ENCODE measurements at places on chromosomes 5 and 9.
A peak's percentile ranks its signal among the peaks of the same experiment; 100 is the strongest.

DNA sequence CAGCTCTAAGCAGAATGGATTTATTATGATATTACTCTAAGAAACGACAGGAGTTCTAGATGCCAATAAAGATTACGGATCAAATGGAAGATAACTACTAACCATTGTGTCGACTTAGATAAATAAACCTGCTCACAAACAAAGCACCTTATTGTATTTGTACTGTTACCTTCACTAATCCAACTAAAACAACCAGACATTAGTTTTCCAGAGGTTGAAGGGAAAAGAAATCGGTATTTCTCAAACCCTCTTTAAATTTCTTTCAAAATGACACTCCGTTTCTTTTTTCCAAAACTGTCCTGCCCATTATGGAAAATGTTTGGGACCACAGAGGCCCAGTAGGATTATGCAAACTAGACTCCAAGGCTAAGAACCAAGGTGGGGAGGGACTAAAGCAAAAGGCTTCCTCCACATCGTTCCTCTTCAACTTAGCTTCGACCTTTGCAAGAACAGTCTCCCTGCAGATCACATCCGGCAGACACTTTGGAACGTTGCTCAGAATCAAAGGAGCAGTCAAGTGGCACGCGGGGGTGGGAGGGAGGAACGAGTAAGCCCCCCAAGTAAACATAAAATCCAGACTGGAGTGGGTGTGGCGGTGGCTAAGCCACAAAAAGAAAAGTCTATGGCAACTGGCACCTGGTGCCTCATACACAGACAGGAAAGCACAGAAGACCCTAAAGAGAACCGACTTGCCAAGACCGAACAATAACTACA, 2.7 kb downstream of the MLLT3 start:
- peak; percentile 13 for DNase-seq

DNA sequence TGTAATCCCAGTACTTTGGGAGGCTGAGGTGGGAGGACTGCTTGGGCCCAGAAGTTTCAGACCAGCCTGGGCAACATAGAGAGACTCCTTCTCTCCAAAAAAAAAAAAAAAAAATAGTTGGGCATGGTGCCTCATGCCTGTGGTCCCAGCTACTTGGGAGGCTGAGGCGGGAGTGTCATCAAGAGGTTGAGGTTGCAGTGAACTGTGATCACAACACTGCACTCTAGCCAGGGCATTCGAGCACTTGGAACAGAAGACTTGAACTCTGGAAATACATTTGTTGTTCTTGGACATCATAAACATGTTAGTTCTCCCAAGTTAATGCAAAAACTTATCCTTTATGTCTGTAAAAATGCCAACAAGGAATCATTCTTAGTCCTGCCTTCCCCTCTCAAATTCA, 29.6 kb downstream of the EHMT1 start:
- no peak for DNase-seq

DNA sequence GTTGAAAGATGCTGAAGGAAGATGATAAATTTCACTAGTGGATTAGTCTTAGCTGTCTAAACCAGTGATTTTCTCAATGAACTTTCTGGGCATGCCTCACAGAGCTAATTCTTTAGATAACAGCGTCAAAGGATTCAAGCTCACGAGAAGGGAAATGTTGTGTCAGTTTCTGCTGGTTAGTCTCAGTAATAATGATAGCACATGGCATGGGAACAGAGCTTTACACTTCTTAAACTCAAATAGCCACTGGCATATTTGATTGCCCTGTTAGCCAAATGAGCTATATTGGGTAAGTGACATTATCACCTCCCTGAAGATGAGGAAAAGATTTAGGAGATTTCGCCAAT, 139.3 kb upstream of the NR3C1 start:
- DNase-seq = no peak

DNA sequence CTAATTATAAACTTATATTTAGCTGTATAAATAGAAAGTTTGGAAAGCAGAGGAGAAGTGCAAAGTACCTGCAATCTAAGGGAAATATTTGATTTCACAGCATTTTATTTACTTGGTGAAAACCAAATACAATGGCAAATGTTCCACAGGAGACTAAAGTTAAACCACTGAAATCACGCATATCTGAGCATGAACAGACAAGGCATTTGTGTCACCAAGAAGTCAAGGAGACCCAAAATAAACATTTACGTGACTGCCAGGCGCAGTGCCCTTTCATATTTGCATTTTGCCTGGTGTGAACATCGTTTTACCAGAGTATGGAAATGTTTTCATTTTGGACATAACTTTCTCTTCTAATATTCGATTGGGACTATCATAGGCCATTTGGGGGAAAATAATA, 20.6 kb downstream of the UGCG start:
- no peak for DNase-seq

DNA sequence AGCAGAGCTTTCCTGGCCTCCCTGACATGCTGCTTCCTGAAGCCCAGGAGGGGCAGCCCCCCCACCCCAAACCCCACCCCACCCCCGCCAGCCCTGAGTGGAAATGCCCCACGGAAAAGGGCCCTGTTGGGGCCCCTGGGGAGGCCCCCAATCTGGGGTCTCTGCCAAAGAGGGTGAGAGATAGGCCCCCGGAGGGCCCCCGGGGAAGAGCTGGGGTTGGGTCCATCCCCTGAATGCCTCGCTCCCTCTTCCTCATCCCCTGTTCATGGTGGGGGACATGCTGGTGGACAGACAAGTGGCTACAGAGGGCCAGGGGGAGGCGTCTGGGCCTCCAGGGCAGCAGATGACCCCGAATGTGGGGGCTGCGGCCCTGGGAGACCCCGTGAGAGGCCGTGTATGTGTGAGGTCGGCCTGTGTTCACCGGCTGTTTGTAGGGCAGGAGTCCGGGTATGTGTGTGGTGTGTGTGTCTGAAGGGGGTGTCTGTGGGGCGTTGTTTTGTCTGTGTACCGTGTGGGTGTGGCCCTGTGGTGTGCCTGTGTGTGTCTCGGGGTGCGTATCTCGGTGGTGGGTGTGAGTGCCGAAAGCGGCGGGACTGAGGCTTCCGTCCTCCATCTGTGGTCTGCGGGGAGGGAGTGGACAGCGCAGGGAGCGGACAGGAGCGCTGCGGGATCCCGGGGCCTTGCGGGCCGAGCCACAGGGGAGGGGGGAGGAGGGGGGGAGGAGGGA, 11.3 kb downstream of the C9orf50 start:
- DNase-seq = peak; percentile 48

GRCh38 chr9:123036893-123037545, 3.6 kb downstream of the GPR21 start:
- DNase-seq = no peak

DNA sequence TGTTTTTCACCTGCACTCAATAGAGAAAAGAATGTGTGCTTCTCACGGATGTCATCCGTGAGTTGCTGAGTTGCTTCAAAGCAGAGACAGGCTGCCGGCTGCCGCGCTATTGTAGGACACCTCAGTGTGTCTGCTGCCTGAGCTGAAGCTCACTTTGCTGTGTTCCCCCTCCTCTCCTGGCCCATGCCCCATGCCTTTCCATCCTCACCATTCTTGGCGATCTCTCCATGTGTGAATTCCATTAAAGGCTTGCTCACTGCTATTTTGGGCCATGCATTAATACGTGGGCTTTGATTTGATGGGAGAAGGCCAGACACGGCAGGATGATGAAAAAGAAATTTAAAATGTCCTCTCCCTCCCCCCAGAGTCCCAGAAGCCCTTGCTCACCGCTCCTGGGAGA, 14.5 kb downstream of the ADAM19 start:
- no peak for DNase-seq

DNA sequence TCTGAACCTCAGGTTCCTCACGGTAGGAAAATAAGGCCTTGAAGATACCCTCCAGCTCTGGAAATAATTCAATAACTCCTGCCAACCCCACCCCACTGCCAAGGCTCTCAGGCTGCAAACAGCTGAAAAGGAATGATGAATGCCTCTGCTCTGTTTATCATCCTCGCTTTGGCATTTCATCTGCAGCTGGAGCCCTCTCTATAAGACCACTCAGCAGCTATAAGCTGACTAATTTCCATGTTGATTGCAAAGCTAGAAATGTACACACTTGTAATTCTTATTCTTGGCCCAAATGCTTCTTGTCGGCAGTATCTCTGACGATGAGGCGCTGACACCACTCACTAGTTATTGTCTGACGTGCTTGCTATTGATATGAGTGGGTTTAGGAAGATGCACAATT, 408.4 kb upstream of the NMUR2 start:
- no peak for DNase-seq

Data from activated T-cell treated with anti-CD3 and anti-CD28 coated beads, Interleukin-2, amount 50 U/mL, for 72 hours (primary cell).